HCT116 (cell line): ENCODE measurements at places on chromosomes 5 and 9. TPM values are rescaled to one million over a fixed set of nuclear protein-coding genes. Genes with fewer than 3 reads are reported as not detected.

PCDHB13 gene
- 0.22 TPM for total RNA-seq

NUTM2G gene
- total RNA-seq: not detected

DRD1 gene
- 0.54 TPM for total RNA-seq

HMCN2 gene
- total RNA-seq: 0.22 TPM

FCN2 gene
- not detected for total RNA-seq

FOXD4L4 gene
- total RNA-seq: 0.52 TPM

FBXL7 gene
- total RNA-seq: 0.05 TPM

PCDHGA3 gene
- total RNA-seq: not detected

- no peak for DNase-seq
These were observed 12.7 kb downstream of the MAMDC2 start for GRCh38 chr9:70056211-70056944.

DNA sequence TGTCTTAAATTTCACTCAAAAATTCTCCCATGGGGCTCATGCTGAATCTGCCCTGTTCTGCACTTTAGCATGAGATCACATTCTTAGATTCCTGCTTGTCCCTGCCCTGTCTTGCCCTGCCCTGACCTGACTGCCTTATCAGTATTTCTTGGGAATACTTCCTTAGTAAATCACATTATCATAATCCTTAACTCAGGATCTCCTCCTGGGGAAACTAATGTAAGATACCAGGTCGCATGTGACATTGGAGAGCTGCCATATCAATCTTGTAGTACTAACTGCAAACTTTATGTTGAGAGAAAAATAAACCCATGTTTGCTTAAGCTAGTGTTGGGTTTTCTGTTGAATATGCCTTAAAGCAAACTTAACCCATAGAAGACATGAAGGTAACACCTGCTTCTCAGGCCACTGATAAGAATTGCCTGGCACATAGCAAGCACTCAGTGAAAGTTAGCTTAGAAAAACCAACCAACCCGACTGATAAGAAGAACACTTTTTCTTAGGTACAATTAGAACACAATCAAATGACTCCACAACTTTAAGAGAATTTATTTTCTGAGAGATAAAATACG, 53.3 kb downstream of the IL33 start:
- DNase-seq: no peak

- no peak for DNase-seq
These were observed 36.8 kb downstream of the UGT3A2 start for GRCh38 chr5:36029914-36030313.

DNA sequence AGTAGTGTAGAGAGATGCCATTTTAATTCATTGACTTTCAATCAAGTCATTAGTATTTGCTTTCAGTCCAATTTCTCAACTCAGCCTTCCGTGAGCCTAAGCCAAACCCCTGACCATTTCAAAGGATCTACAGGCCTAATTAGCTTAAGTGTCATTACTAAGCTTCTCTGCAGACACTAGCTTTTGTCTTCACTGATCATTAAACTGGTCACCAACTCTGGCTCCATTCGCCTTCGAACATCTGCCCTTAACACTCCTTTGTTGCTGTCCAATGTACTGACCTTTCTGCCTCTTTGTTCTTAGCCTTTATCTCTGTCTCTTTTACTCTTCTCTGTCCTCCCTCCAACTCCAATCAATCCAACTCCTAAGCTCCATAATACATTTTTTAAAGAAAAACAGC, 299.3 kb downstream of the DIRAS2 start:
- no peak for DNase-seq

DNA sequence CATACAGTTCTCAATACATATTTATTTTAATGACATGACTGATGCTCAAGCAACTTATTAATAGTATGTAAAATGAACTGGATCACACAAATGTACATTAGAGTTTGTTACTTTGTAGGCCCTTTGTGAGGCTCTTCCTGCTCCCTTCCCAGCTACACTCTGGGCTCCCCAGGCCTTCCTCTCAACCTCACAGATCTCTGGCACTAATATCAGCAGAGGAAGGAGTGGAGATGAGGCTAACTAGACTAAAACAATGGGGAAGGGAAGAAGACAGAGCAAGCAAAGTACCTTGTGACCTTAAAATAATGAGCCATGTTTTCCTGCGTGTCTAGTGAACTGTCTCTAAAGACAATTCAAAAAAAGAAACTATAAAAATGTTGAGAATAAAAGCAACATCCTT, 30.3 kb upstream of the TEK start:
- DNase-seq: no peak

GRCh38 chr9:119339056-119339455, 30.2 kb downstream of the BRINP1 start:
- no peak for DNase-seq

DNA sequence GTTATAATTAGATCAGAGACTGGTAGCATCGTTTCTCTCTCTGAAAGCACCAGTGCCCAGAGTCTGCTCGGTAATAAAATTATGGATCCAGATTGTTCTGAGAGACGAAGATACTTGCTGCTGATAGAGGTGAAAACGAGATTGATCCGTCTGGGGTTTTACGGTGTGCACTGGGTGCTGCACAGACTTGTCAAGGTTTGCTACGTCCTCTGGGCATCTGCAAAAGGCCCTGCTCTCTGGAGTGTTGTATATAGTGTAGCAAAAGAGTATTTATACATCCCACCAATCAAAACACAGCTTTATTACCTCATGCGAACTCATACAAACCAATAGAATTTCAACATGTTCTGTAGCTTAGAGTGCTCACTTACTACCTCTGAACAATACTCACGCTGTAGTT, 219.3 kb downstream of the PBX3 start:
- no peak for DNase-seq

DNA sequence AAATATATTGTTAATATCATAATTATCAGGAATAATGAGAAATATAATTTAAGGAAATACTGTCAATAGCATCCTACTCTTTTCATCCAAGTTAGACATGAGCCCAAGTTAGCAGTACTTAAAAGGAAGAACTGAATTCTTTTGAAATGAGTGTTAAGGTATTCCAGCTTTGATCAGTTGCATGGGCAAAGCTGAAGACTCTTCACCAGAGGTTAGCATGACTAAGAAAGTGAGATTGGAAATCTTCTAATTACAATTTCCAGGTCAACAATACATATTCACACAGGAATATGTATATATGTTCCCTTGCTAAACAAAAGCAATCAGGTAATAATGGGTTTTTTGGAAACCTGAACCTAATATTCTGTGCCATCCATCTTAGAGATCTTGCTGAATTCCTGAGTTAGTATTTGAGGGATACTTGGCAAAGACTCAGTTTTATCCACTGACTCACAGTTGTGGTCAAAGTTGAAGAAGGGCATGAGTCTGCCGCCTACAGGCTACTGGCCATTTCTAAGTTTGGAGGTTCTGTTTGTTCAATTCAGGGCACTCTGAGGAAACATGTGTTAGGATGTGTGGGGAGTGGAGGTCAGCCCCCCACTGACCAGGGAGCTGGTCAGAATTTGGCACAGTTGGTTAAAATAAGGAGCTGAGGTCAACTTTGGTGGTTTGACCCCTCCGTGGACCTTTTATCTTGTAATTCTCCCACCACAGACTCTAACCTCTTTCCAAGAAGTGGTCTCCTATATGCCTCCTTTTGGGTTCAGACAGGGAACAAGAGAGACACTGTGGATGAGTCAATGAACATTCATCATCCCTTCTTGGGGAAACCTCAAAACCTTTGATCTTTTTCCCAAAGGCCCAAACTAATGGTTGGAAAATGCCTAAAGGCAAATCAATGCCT, 118.3 kb downstream of the PIK3R1 start:
- peak; percentile 89 for DNase-seq

DNA sequence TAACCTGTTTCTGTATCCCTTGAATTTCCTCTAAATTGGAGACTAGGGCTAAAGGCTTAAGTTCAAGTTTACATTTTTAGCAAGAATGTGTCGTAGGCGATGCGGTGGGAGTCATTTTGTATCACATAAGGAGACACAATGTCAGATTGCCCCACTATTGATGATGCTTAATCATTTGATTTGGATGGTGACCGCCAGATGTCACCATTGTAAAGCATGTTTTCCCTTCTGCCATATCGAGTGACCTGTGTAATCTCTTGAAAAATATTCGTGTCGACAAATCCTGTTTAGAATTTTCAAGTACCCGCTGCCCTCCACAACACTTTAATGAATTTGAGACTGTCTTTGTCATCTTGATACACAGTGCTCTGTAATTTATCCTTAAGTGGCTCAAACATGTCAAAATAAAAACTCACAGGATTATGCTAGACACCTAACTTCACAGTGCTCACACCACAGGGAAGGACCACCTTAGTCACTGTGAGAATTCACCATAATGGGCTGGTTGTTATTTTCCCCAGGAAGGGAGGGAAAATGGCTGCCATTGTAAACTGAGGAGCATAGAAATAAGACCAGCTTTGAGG, 34.5 kb upstream of the SLC46A2 start:
- DNase-seq: peak; percentile 39

DNA sequence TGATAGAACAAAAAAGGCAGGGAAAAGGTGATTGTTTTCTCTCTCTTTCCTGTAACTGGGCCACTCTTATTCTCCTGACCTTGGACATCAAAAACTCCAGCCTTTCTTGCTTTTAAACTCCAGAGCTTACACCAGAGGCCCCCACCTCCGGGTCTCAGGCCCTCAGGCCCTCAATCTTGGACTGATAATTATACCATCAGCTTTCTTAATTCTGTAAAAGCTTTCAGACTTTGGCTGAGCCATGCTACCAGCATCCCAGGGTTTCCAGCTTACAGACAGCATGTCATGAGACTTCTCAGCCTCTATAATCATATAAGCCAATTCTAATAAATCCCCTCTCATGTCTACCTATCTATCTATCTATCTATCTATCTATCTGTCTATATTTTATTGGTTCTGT, 137.7 kb downstream of the SNX18 start:
- no peak for DNase-seq

GRCh38 chr9:3074247-3074646, 230.4 kb upstream of the PUM3 start:
- DNase-seq: no peak

DNA sequence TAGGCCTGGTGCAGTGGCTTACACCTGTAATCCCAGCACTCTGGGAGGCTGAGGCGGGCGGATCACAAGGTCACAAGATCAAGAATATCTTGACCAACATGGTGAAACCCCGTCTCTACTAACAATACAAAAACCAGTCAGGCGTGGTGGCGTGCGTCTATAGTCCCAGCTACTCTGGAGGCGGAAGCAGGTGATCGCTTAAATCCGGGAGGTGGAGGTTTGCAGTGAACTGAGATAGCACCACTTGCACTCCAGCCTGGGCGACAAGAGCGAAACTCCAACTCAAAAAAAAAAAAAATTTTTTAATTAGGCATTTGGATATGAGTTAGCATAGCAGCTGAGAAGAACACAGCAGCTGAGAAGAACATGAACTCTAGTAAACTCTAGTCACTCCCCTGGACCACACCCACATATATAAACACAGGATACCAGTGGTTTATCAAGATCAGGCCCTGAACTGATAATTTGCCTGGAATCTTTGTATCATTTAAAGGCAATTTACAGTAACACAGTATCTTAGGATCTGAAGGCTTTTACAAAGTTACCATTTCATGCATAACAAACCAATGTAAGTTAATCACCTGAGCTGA, 4.6 kb upstream of the UGCG start:
- DNase-seq: peak; percentile 59

DNA sequence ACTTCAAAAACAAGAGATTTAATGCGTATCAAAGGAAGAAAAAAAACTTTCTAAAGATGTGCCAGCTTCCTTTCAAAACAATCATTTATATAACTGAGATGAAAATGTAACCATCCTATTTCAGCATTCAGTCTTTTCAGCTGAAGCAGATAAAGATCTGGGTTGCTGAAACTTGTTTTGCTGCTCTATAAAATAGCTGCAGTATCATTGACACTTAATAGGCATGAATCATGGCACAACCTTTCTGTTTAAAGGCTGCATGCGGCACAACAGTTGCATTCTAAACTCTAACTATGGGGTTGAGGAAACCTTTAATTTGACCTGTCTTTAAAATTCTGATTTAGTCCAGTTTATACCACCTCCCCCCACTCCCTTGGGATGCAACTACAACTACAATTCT, 196.7 kb downstream of the MPDZ start:
- no peak for DNase-seq

- no peak for DNase-seq
These were observed 705.2 kb upstream of the ZNF608 start for GRCh38 chr5:125451622-125452021.

DNA sequence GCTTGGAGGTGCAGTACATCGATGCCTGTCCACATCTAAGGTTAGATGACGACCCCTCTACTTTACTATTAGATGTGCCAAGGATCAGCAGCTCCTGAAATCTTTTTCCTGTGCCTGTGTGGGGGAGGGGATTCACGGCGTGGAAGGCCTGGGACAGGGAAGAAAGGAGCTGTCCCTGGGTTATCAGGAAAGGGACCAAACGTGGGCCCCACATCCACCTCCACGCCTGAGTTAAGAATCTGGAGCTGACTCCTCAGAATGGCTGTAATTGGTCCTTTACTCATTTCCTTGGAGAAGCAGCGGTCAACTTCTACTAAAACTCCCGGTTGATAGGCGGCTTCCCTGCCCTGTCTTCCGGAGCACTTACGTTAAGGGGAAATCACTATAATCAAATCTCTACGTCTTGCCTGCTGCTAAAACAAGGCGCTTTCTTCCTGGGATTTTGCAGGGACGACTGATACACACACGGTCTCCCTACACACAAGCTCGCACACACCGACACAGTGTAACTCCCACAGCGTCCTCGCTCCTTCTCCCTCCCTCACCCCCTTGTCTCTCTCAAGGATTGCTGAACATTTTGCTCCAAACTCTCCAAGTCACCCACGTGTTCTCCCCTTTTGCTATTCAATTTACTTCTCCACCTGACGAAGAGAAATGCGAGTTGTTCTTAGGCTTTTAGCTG, 1.4 kb downstream of the PDE4D start:
- DNase-seq: no peak

DNA sequence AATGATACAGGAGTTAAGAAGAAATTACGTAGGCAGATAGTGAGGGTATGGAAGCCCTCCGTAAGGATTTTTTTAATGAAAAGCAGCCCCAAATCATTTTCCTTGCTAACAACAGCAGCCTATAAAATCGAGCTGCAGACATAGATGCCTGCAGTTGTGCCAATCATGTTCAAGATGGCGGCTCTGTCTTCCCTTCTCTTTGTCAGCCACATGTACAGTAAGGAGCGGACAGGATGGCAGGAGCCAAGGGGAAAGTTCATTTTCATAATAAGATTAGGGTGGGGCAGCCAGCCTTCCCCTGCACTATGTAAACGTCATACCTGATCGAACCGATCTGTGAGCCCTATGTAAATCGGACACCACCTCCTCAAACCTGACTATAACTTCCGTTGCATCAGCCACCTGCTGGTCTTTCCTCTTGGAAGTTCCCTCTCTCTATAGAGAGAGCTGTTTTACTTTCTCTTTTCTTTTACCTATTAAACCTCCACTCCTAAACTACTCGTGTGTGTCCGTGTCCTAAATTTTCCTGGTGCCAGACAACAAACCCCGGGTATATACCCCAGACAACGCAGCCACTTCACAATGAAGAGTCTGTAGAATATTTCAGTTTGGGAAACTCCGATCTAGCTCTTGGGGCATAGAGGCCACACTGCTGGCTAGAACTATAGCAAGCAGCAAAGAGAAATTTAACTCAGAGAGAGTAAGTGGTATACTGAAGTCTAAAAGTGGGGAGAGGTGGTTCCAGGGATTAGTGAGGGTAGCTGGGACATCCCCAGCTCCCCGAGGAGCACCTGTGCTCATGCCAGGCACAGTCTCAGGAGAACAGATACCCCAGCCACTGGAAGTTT, 20.8 kb upstream of the SLC24A2 start:
- no peak for DNase-seq

- DNase-seq: no peak
These were observed 92.6 kb downstream of the EDIL3 start for GRCh38 chr5:84292000-84292642.

GRCh38 chr9:12719431-12719830, 26.2 kb downstream of the TYRP1 start:
- DNase-seq: peak; percentile 24

GRCh38 chr9:26166537-26166936, 488.3 kb upstream of the TUSC1 start:
- no peak for DNase-seq
